Activated T-cell treated with anti-CD3 and anti-CD28 coated beads for 1 hour (primary cell): ENCODE measurements at places on chromosomes 11 and 22.

DNA sequence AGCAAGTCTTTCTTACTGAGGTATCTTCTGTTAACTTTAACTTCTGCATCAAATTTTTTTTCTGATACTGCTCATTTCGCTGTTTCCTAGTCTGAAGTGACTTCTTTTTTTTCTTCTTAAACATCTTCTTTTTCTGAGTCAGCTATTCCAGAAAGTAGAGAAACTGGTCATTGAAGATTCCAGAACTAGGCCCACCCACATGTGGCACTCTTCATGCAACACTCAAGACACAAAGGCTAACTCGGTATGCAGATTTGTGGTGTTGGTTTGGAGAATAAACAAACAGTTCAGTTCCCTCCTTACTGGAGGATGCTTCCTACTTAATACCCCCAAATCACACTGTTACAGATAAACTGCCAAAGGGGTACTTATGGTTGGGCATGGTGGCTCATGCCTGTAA, 25.2 kb upstream of the MTCH2 start:
- DNase-seq: no peak

DNA sequence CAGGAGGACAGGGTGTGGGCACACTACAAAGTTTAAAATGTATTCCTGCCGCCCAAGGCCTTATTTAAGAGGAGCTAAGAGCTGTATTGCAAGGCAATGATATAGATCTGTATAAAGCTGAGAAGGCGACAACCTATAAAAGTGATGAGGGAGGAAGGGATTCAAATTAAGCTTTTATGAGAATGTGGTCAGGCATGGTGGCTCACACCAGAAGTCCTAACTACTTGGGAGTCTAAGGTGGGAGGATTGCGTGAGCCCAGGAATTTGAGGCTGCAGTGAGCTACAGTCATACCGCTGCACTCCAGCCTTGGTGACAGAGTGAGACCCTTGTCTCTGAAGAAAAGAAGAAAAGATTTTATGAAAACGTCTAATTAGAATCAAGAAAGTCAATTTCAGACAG, 9.7 kb upstream of the GLB1L3 start:
- no peak for DNase-seq

DNA sequence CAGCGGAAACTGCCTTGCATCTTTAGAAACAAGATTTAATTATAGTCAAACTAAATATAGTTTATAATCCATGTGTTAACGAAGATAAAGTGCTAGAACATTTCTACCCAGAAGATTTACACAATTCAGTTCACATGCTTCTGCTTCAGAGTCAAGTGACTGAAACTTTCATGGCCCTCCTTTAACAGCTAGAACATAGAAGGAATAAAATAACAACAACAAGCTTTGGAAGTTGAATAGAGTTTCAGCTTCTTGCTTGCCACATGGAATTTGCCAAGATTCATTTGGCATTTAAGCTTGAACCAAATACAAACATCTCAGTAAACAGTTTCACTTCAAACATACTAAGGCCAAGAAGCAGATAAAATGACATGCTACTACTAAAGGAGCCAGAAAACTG, 676.3 kb upstream of the ANO3 start:
- DNase-seq: no peak

- DNase-seq: no peak
These were observed 1.1 kb downstream of the APLP2 start for GRCh38 chr11:130070846-130071200.

DNA sequence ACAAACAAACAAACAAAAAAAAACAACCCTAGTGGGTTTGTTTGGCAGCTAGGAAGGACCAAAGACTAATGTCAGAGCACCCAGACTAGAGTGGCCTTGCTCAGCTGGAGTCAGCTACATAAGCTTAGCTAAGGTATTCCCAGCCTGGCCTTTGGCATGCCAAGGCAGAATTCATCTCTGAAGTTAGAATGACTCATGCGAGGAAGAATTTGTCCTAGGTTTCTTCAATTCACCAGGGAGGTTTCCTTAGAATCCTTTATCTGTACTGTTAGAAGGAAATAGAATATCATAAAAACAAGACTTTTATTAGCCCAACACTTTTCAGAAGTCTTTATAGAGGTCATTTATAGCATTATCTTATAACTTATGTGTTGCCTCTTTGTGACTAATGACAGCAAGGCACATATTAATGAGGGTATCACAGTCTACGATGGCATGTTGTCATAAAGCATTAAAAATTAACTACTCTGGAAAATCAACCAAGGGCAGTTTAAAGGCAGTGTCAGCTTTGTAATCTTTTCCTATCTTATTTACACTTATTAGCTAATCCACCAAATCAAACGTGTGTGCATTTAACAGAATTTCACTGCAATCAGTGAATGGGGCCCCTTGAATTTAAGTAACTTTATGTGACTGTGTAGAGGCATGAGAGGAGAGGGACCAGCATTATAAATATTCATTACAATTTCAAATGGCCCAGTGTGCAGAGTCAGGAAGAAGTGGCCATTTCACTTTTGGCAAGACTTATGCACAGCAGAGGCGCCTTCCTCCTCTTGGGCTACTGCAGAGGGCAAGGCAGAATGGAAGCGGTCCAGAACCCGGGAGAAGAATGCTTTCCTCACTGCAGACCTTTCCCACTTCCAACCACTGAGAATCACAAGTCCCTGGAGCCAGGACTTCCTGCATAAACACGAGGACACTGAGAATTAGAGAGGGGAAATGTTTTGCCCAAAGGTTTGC, 36.3 kb downstream of the SLC5A1 start:
- no peak for DNase-seq

DNA sequence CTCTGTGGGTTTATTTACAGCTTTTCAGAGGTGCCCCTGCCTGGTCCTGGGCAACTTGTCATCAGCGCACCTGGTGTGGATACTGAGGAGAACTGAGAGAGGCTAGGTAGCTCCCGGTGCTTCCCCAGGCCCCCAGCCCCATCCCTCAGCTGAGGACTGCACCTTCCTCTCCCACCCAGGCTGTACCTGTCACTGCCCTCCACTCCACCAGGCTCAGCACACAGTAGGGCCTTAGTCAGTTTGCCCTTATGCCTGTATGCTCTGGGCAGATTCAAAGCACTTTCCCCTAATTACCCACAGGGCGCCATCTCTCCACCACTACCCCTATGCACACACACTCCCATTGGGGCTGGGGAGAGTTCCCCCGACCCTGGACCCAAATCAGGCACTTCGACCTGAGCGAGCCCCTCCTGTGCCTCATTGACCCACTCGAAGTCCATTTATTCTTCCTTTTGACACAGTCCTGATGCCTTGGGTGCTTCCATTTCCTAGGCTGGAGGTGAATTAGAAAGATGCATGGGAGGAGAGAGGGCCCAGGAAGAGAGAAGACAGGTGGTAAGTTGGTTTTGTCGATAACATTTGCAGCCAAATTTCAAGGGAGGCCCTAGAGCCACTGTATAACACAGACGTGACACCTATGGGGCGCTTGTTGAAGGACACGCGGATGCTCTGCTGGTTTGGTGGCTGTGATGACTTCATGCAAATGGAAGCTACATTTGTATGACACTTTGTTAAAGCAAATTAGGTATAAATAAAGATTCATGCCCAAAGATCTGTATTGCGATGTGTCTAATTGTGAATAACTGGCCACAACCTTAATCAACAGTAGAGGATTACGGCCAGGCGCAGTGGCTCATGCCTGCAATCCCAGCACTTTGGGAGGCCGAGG, 13.8 kb upstream of the PICK1 start:
- no peak for DNase-seq
